Heart left ventricle (tissue), 16 donors: ENCODE measurements at places on chromosomes 3 and 15. TPM values are rescaled to one million over a fixed set of nuclear protein-coding genes. Genes with fewer than 3 reads are reported as not detected.

Gene TTBK2
- total RNA-seq, result 18.5 TPM

- no peaks in the 10 kb centered on the region for H3K4me1 ChIP-seq
- no peak overlapping the region for H3K4me3 ChIP-seq
- DNase-seq, result no peak
- H3K27ac ChIP-seq, result no peak overlapping the region
Observed at GRCh38 chr3:79994397-79994796, 226.6 kb upstream of the ROBO1 start.

Gene ARPIN
- 11.5 TPM for total RNA-seq

GRCh38 chr3:56251343-56251945 lies 216.8 kb downstream of the ERC2 start:
- no peak overlapping the region for H3K27ac ChIP-seq
- no peaks in the 10 kb centered on the region for H3K4me1 ChIP-seq
- H3K36me3 ChIP-seq, result no peaks in the 10 kb centered on the region
- no peaks in the 10 kb centered on the region for H3K27me3 ChIP-seq
- no peak overlapping the region for H3K4me3 ChIP-seq

DNA sequence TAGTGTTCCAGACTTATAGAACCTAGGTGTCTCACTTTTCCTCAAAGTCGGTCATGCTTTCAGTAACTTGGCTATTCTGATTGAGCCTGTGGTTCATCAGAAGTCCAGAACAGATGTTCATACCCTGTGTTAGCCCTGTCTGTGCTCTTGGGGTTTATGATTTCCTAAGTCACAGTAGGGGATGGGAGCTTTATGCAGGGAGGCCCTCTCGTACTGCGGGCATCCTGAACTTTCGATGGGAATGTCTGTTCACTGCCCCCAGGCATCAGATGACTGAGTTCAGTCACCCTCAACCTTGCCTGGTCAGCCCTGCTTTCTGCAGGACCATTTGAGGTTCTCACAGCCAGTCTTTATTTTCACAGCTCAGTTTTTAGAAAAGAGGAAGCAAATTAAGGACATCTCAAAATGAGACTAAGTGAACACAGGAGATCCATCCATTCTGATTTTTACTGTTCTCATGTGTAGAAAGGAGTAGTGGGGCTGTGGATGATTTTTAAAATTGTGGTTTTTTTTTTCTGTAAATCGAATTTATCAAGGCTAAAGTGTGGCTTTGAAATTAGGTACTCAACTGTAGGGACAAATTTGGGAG lies 71.3 kb downstream of the CMTM8 start:
- no peaks in the 10 kb centered on the region for H3K27me3 ChIP-seq
- H3K27ac ChIP-seq, result no peak overlapping the region
- H3K4me1 ChIP-seq, result peaks cover 15% of the 10 kb centered on the region
- no peak for DNase-seq
- no peaks in the 10 kb centered on the region for H3K36me3 ChIP-seq

DNA sequence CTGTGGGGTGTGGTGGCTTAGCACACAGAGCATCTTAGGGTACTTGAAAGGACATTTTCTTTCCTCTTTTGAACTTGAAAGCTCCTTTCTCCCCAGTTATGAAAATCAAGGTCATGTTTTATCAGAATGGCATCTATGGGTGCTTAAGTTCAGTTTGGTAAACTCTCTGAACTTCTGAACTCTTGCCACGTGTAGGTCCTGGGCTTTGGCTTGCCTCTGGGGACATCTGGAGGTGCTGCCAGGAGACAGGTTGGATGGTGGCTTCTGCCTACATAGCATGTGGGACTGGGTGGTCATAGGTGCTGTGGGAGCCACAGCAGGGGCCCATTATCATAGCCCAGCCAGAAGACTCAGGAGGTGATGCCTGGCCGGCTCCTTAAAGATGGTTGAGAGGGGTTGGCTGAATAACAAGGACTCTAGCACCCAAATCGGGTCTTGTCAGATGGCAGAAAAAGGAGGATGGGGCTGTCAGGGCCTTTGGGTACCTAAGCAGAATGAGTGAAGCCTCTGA lies 15.6 kb downstream of the GHRL start:
- peaks cover 19% of the 10 kb centered on the region for H3K4me1 ChIP-seq
- no peaks in the 10 kb centered on the region for H3K27me3 ChIP-seq
- H3K27ac ChIP-seq, result no peak overlapping the region
- peaks cover 48% of the 10 kb centered on the region for H3K36me3 ChIP-seq
- H3K4me3 ChIP-seq, result no peak overlapping the region

GRCh38 chr3:119352034-119352609 lies 57.9 kb downstream of the ARHGAP31 start:
- peaks cover 46% of the 10 kb centered on the region for H3K4me1 ChIP-seq
- H3K36me3 ChIP-seq, result no peaks in the 10 kb centered on the region
- no peak for DNase-seq
- no peak overlapping the region for H3K4me3 ChIP-seq

- no peaks in the 10 kb centered on the region for H3K4me1 ChIP-seq
- H3K27me3 ChIP-seq, result no peaks in the 10 kb centered on the region
- H3K27ac ChIP-seq, result no peak overlapping the region
- H3K4me3 ChIP-seq, result no peak overlapping the region
- no peaks in the 10 kb centered on the region for H3K36me3 ChIP-seq
Observed at GRCh38 chr15:86620157-86620556, 540.5 kb downstream of the AGBL1 start.

GRCh38 chr3:97880267-97880666 lies 58.5 kb downstream of the CRYBG3 start:
- no peak for DNase-seq
- H3K4me1 ChIP-seq, result peaks cover 19% of the 10 kb centered on the region
- peaks cover 36% of the 10 kb centered on the region for H3K36me3 ChIP-seq
- H3K27ac ChIP-seq, result no peak overlapping the region
- no peaks in the 10 kb centered on the region for H3K27me3 ChIP-seq

DNA sequence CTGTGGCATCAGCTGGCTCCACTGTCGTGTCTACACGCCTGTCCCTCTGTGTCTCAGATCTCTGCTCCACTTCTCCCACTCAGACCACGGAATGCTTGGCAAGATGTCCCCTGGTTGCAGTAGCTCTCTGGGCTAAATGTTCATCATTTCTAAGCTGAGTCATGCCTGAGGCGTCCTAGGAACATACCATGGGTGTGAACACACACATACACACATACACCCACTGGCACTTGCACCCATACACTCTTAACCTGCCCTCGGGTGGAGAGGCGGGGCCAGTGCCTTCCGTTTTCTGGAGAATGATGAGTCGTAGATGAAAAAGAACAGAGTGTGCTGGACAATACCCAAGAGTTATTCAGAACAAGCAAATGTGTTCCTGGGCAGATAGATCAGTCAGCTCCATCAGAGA lies 72.4 kb downstream of the SENP2 start:
- no peak overlapping the region for H3K4me3 ChIP-seq
- H3K4me1 ChIP-seq, result peaks cover 24% of the 10 kb centered on the region
- H3K27ac ChIP-seq, result peak overlapping the region; percentile 23

DNA sequence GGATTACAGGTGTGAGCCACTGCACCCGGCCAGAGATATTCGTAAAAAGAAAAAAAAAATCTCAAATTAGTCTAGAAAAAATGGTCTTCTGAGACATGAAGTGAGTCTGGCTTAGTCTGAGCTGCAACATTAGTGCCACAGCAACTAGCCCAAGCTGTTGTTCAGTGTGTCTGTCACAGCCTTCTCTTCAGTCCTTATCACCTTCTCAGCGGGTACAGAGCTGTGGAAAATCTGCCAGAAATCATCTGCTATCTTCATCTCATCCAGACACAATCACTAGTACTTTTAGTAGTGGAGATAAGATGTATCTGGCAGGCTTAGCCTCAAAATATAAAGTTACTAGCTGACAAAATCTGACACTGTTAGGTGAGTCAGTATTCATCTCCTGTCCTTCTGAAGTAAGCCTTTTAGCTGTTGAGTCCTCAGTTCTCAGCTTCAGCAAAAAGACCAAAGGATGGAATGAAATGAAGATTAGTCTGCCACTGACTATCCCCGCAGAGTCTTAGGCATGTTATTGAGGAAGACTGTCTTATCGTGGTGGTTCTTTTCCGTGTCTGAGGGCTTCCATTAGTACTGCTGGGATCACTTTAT lies 120.5 kb upstream of the CGNL1 start:
- H3K27me3 ChIP-seq, result no peaks in the 10 kb centered on the region
- H3K4me1 ChIP-seq, result peaks cover 6% of the 10 kb centered on the region
- DNase-seq, result no peak
- H3K27ac ChIP-seq, result no peak overlapping the region

GRCh38 chr3:72234391-72234790 lies 449.4 kb upstream of the PROK2 start:
- DNase-seq, result no peak
- H3K4me1 ChIP-seq, result peaks cover 12% of the 10 kb centered on the region
- H3K27me3 ChIP-seq, result no peaks in the 10 kb centered on the region
- H3K27ac ChIP-seq, result no peak overlapping the region
- H3K4me3 ChIP-seq, result no peak overlapping the region

Gene RASGRP1
- 0.14 TPM for total RNA-seq

Gene FGF12
- total RNA-seq, result 346 TPM

DNA sequence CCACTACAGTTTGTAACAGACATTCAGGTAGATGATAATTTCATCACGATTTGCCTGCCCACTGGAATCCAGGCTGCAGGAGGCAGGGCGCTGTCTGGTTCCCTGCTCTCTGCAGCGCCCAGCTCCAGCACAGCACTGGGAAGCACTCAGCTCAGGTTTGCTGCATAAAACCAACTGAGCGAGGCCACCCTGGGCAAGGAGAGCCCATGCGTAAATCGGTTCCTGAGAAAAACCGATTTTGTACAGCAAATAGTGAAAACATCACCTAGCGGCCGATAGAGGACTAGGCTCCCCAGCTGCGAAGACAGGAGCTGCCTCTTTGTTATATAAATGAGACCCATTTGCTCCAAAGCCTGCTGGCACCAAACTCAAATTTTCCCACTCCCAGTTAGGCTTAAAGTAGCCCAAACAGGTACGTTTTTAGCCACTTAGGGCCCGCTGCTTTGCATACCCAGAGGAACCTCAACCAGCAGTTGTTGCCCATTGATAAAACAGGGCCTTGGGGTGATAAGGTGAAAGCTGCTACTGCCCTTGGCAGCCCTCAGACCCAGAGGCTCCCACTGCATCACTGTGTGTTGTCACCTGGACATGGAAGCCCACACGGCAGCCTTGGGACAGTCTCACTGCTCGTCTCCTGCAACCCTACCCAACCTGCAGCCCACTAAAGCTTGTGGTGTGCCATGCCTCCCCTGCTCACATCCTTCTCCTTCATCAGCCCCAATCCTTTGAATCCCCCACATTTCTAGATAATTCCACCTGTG lies 47.5 kb downstream of the ALDH1L1 start:
- no peak overlapping the region for H3K4me3 ChIP-seq
- H3K27me3 ChIP-seq, result no peaks in the 10 kb centered on the region
- peak; percentile 13 for DNase-seq
- no peaks in the 10 kb centered on the region for H3K4me1 ChIP-seq
- no peak overlapping the region for H3K27ac ChIP-seq

DNA sequence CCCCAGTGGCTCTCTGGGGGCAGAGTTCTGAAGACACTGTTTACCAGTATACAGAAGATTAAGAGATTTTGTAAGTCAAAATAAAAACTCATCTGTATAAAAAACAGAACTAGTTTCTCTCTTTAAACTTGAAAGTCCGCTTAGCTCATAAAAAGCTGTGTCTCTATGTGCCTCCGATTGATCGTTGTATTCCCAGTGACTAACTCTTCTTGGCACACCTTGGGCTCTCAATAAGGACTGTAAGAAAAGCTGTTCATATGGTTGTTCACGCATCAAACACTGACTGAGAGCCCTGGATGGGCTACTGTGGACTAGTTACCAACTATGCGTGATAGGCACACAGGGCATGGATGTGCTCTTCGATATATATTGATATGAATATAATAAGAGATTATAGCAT lies 107.9 kb downstream of the P3H2 start:
- H3K4me3 ChIP-seq, result no peak overlapping the region
- H3K4me1 ChIP-seq, result no peaks in the 10 kb centered on the region
- no peak for DNase-seq
- H3K27me3 ChIP-seq, result no peaks in the 10 kb centered on the region
- no peak overlapping the region for H3K27ac ChIP-seq
- H3K36me3 ChIP-seq, result no peaks in the 10 kb centered on the region

Gene MKRN3
- total RNA-seq, result not detected

Gene P3H2
- total RNA-seq, result 5.7 TPM

GRCh38 chr15:72796515-72797337 lies 13.2 kb upstream of the ADPGK start:
- peaks cover 19% of the 10 kb centered on the region for H3K27me3 ChIP-seq
- DNase-seq, result peak; percentile 73
- H3K4me1 ChIP-seq, result peaks cover 15% of the 10 kb centered on the region
- H3K4me3 ChIP-seq, result peak overlapping the region; percentile 53
- no peak overlapping the region for H3K27ac ChIP-seq
- no peaks in the 10 kb centered on the region for H3K36me3 ChIP-seq

DNA sequence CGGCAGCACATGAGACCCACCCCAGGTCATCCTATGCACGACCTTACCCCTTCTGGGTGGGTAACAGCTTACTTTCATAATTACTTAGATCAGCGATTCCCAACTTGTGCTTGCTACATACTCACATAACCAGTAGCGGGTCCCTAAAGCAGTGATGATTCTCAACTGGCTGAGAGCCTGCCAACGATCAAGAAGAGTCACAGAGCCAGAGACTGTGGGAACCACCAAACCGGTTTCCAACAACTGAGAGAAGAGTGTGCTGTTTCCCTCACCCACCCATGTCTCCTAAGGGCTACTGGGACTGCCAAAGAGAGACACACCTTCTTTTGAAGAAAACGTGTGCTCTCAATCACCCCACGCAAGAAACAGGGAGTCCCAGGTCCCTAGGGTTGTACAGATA lies 12.0 kb upstream of the XXYLT1 start:
- no peaks in the 10 kb centered on the region for H3K27me3 ChIP-seq
- H3K27ac ChIP-seq, result no peak overlapping the region
- no peak for DNase-seq
- peaks cover 72% of the 10 kb centered on the region for H3K36me3 ChIP-seq
- no peak overlapping the region for H3K4me3 ChIP-seq
- H3K4me1 ChIP-seq, result no peaks in the 10 kb centered on the region

Gene SLC28A1
- total RNA-seq, result 0.84 TPM

DNA sequence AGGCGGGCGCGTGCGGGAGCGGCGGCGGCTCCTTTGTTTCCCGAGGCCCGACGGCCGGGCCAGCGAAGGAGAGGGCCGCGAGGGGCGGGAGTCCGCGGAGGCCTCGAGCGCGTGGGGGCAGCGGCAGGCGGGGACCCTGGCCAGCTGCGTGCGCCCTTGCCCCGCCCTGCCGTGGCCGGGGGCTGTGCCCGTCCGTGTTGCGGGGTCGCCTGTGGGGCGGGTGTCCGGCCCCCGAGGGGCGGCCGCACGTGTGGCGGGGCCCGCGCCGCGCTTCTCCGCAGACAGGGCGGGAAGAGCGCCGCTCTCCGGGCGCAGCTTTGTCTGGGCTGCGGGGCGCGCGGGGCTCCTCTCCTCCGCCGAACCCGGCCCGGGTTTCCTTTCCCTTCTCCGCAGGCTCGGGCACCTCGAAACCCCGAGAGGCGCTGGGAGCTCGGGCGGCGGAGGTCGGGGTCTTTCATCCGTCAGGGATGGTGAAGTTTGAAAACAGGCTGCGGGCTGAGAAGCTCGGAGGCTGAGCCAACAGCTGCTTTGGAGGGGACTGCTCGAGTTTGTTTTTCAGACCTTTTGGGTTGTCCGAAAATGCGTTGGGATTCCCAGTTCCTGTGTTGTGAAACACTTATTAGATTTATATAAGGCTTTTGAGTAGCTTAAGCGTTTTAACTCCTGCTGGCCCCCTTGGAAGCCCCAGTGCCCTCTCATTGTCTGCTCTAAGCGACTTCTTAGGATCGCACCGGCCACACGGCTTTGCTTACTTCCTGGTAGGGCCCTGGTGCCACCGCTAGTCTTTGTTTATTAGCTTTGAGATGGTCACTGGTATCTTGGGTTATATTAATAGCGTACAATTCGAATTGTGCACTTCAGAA lies 817 bp downstream of the USP3 start:
- peaks cover 75% of the 10 kb centered on the region for H3K4me1 ChIP-seq
- no peaks in the 10 kb centered on the region for H3K36me3 ChIP-seq
- DNase-seq, result peak; percentile 53
- H3K27ac ChIP-seq, result peak overlapping the region; percentile 99

- H3K4me1 ChIP-seq, result no peaks in the 10 kb centered on the region
- H3K36me3 ChIP-seq, result no peaks in the 10 kb centered on the region
- no peak overlapping the region for H3K27ac ChIP-seq
- H3K4me3 ChIP-seq, result no peak overlapping the region
Observed at GRCh38 chr3:178982137-178982536, 89.5 kb downstream of the ZMAT3 start.
